Adrenal gland (tissue), 19 donors: ENCODE measurements at places on chromosomes 13 and 19. TPM values are rescaled to one million over a fixed set of nuclear protein-coding genes. Genes with fewer than 3 reads are reported as not detected.
A peak's percentile ranks its signal among the peaks of the same experiment; 100 is the strongest.

Gene GSX1
- not detected for polyA plus RNA-seq

Gene CYP4F2
- polyA plus RNA-seq: not detected

DNA sequence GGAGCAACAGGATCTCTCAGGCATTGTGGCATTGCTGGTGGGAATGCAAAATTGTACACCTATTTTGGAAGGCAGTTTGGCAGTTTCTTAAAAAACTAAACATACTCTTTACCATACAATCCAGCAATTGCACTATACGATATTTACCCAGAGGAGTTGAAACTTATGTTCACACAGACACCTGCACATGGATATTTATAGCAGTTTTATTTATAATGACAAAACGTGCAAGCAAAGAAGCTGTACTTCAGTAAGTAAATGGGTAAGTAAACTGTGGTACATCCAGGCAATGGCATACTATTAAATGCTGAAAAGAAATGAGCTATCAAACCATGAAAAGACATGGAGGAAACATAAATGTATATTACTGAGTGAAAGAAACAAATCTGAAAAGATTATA is 71.6 kb upstream of the UBAC2 start:
- no peak for DNase-seq

GRCh38 chr19:33194886-33195644 is 935 bp downstream of the LRP3 start:
- DNase-seq: peak; percentile 62

DNA sequence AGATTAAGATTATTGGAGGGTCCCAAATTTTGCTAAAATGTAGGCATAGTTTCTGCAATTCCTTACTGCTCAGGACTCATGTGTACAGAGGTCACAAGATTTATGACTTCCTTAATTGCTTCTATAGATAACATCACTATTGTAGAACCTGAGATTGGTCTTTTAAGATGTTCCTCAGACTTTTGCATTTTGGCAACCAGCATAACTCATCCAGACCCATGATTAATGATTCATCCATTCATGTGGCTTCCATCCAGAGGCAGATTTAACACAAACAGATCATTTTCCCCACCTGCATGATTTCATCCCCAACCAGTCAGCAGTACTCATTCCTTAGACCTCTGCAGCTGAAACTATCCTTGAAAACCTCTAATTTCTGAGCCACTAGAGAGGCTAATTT is 34.5 kb upstream of the CEACAM8 start:
- DNase-seq: no peak

- no peak for DNase-seq
These were observed 1.4 kb downstream of the DYRK1B start for GRCh38 chr19:39832341-39833083.

DNA sequence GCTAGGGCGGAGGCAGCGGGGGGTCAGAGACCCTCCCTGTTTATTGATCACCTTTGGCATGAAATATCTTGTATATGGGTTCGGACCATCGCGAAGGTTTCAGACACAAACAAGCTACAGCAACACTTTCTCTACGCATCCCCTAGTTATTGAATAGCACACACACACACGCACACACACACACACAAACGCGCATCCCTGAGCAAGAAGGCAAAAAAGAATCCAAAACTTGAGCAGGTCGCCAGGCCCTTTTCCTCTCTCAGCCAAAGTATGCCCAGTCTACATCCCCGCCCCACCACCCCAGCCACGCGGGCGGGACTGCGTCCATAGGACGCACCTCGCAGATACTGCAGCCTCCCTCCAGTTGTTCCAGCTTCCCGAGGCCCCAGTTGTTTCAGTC is 16.0 kb downstream of the POU4F1 start:
- no peak for DNase-seq

DNA sequence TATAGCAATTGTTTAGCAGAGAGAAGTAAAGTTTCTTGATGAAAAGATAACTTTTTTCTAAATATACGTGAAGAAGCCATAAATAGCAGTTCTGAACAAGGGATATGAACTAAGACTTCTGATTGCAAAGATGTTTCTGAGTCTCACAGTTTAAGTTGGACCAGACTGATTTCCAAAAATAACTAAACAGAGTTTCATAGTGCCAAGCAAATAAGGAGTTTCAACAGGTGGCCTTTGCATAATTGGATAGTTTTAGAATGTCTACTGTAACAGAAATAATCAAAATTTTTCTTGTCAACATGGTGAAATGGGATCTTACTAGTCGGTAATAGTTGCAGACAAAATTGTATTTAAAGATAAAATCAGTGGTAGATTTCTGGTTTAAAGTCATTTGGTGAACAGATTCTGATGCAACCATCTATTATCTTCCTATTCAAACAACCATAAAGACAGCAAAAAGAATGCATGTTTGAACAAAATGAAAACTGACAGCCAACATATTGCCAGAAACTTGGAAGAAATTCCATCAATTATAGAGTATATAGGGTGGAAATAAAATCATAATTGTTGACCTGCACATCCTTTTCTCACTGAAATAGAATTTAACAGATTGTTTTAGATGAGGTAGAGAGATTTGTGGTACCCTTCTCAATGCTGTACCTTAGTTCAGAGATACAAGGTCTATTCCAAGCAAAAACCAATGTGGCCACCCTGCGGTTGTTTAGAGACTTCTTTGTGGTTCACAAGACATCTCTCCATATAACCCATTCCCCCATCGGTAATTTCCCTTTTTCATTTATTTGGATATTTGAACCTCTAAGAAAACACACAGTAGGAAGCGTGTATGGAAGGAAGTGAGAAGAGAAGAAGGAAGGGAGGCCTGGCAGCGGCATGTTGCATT is 275.3 kb downstream of the COG6 start:
- DNase-seq: no peak

DNA sequence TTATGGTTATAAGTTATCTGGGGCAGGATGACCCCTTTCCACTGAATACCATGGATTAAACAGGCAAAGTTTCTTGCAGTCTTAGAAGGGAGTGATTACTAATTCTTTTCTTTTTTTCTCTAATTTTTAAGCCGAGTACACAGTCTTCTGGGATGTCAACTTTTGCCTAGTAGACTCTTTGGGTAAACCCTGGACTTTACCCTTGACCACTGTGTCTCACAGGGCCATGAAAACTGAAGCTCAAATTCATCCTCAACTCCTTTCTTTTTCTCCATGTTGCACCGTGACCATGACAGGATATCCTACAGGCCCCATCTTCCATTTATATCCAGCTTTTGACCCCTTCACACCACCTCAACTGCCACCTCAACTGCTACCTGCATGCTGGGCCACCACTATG is 51.8 kb downstream of the GJA3 start:
- DNase-seq: no peak

DNA sequence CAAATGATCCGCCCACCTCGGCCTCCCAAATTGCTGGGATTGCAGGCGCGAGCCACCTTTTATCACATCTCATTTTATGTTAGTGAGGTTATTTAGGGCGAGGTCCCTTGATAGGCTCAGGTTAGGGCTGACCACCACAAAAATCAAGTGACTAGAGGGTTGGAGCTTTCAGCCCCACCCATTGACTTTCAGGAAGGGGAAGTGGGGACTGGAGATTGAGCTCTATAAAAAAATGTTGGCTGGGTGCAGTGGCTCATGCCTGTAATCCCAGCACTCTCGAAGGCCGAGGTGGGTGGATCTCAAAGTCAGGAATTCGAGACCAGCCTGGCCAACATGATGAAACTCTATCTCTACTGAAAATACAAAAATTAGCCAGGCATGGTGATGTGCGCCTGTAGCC is 20.1 kb downstream of the FPR3 start:
- DNase-seq: no peak
